ENCODE measurements at places on chromosomes 7 and 10.

DNA sequence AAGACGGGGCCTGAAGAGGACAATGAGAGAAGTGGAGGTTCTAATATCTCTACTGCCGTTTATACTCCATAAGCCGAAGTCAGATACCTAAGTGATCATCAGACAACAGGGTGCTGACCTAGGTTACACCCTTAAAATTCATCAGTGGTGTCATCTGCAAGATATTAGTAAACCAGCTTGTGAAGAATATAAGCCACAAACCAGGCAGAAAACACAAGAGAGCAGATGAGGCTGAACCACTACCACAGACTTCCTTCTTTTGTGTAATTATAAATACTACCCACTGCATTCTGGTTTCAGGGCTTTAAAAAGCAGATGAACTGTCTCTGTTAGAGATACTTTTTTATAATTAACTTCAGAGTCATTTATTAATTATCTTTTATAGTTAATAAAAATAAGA, 69.0 kb upstream of the LRRC17 start:
- no peak for DNase-seq

DNA sequence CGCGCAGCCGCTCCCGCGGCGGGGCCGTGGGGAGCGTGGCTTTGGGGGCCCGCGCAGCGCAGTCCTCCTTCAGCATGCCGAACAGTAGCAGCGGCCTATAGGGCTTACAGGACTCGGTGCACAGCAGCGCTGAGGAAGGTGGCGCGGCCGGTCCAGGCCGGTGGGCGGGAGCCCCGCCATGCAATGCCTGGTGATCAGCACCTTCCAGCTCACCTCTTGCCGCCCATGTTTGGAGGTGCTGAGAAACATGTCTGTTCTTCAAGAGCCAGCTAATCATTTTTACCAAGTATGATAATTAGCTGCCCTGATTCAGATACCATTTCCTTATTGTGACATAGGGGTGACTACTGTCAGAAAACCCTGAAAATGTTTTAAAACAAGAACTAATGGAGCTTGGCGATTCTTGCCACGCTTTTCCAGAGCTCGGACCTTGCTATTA, 33.5 kb upstream of the SFTPD start:
- DNase-seq, result no peak

- DNase-seq, result no peak
Observed at GRCh38 chr7:154978017-154978416, 24.9 kb downstream of the PAXIP1 start.

GRCh38 chr10:107865691-107866090, 701.2 kb upstream of the SORCS1 start:
- no peak for DNase-seq

DNA sequence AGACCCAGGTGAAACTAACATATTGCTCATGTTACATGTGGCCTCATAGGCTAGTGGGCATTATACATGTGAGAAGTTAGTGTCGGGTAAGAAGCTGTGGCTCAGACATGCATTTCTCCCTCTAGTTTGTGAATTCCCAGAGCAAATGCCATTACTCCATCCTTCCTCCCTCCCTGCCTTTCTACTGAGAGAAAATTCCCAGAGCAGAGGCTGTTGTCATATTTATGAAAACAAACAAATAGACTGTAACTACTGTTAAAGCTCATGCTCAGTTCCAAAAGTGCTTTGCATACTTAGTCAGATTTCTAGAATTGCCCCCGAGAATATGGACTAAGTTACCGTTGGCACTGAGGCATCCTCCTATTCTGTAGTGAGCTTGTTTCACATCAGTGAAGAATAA, 29.0 kb downstream of the ZNRF2 start:
- DNase-seq, result no peak

DNA sequence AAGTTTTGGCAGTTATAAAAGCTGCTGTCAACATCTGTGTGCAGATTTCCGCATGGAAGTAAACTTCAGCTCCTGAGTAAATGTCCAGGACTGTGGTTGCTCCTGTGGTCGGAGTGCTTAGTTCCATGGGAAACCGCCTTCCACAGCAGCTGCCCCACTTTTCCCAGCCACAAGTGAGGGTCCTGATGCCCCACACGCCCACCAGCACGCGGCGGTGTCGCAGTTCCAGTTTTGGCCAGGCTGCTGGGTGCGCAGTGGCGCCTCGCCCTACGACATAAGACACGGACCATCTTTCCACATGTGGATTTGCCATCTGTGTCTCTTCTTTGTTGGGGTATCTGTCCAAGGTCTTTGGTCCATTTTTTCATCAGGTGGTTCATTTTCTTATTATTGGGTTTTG, 167.1 kb downstream of the DIP2C start:
- no peak for DNase-seq

GRCh38 chr10:72483471-72483870, 128.8 kb upstream of the DNAJB12 start:
- no peak for DNase-seq

DNA sequence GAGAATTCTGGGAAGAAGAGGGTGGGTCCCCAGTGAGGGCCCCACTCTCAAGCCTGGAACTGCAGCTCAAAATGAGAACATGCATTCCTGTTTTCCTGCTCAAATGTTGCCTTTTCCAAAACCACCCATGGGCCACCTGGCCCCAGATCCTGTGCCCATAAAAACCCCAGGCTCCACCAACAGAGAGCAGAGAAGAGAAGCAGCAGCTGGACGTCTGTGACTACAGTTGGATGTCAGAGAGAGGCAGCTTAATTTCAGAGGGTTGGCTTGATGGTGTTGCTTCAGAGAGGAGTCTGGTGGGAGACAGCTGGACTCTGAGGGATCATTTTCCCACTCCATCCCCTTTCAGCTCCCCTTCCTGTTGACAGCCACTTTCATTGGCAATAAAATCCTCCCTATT, 256.4 kb downstream of the FZD1 start:
- no peak for DNase-seq

- no peak for DNase-seq
Observed at GRCh38 chr7:130114374-130114773, 44.0 kb downstream of the KLHDC10 start.

- DNase-seq, result no peak
Observed at GRCh38 chr10:66457629-66458028, 468.2 kb upstream of the LRRTM3 start.

- DNase-seq, result no peak
Observed at GRCh38 chr7:33861947-33862346, 43.4 kb upstream of the BMPER start.

DNA sequence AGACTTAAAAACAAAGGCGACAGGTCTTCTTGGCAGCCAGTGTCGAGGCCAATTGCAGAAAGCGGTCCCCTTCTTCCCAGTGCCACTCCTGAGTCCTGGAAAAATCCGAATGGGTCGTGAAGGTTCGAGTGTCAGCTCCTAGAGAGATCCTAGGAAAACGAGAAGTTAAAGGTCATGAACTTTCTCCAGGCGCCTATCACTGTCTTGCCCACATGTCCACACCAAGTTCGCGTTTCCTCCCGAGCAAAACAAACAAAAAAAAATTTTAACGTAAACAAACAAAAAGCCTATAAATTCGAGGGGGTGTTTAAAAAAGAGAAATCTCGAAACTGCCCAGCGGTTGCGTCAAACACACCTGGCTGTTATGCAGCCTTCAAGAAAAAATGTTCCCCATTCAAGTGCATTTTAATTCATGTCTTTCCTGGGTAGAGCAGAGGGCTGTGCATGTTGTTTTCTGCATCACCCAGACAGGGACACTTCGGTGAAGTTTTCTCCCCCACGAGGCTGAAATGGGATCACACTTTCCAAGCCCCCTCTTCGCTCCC, 1.5 kb downstream of the ARHGAP21 start:
- no peak for DNase-seq

GRCh38 chr7:29435167-29435566, 128.5 kb upstream of the PRR15 start:
- no peak for DNase-seq

- no peak for DNase-seq
Observed at GRCh38 chr7:91557789-91558404, 293.7 kb downstream of the FZD1 start.

- DNase-seq, result no peak
Observed at GRCh38 chr10:100303724-100304319, 17.3 kb upstream of the BLOC1S2 start.

GRCh38 chr10:112981553-112981952, 31.5 kb downstream of the TCF7L2 start:
- peak; percentile 5 for DNase-seq

DNA sequence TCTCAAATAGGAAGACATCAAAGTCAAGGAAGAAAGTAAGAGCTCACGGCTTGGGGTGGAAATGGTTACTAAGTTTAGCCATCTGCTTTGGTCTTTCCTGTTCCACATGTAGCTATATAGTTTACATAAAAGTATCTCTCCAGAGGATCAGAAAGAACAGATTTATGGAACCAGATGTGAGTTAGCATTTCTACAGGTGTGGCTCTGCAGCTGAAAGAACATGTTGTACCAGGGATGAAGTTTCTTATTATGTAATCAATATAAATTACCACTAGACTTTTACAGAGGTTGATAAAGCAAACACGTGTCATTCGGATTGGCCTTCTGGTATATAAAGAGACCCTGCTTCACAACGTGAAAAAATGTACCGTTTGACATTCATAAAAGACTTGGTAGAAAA, 19.9 kb downstream of the CALD1 start:
- DNase-seq, result no peak

DNA sequence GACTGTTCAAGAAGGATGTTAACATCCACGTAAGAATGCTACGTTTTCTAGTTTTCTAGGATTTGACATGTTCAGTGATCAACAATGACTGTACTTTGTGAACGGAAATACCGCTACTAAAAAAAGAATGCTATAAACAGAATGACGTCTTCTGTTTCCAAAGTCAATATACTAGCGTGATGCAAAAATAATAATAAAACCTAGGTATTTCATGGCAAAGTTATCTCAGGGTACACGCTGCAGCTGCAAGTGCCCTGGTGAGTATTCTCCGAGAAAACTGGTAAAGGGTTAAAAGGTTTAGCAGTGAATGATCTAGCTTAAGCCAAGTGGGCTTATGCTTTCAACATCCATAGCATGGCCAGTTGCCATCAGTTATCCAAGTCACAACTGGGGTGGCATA, 653.3 kb upstream of the PFKP start:
- DNase-seq, result no peak

DNA sequence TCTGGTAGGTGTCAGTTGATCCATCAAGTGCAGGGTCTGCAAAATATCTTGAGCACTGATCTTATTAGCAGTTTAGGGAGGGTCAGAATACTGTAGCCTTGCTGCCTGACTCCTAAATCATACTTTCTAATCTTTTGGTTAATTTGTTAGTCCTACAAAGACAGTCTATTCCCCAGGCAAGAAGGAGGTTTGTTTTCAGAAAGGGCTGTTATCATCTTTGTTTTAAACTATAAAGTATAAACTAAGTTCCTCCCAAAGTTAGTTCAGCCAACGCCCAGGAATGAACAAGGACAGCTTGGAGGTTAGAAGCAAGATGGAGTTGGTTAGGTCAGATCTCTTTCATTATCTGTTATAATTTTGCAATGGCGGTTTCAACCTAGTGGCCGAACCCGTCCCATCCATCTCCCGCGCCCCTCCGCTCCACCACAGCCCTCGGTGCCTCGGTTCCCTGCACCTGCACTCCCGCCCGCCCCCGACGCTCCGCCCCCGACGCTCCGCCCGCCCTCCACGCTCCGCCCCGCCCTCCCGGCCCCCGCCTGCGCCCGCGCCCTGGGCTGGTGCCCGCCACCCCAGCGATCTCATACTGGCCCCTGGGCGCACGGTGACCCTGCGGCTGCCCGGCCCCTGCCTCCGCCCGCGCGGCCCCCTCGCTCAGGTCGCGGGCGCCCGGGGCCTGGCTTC, at the start of gene ADCK2:
ADCK2 (plus strand) TSS at position 564 of the 681 bp plus-strand sequence. CDS start 386 bp downstream, outside the sequence.
- peak; percentile 58 for DNase-seq

DNA sequence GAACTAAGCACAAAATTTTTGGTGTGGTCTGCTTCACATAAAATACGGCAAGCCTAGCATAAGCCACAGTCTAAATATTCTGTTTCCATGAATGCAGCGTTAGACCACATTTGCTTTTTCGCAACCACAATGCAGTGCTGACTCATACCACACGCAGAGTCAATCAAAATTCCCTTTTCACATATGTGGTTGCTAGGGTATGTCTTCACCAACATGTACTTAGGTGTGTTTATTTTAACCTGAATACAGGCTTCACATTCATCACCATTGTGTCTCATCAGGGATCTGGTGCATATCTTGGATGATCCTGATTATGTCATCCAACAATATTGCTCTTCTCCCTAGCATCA, 90.8 kb downstream of the CHN2 start:
- DNase-seq, result peak; percentile 46

DNA sequence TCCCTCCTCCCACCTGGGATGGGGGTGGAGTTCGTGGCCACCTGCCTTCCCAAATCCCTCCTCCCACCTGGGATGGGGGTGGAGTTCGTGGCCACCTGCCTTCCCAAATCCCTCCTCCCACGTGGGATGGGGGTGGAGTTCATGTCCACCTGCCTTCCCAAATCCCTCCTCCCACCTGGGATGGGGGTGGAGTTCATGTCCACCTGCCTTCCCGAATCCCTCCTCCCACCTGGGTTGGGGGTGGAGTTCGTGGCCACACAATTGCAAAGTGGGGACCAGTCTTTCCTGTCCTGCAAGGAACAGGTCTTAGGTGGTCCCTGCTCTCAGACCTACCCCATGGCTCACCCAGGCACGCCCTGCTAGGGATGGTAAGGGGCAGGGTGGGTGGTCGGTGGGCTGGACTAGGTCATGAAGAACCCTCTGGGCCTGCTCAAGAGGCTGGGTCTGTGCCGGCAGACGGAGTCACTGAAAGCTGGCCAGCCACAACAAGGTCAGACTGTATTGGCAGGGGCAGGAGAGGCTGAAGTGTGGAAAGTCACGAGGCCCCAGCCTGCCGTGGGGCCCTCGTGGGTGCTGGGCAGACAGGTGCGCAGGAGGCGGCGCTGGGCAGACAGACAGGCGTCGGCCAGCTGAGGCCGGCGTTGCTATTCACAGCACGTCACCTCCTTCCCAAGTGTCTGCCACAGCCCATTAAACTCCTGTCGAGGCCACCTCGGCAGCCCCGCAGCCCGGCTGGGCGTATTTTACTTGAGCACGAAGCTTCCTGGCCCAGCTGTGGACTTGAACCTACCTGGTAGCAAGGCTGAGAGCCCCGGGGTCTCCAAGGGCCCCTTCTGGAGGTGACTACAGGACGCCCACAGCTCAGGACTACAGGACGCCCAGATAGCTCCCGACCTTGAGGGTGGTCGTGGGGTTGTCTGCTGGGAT, 4.1 kb downstream of the KNDC1 start:
- no peak for DNase-seq

DNA sequence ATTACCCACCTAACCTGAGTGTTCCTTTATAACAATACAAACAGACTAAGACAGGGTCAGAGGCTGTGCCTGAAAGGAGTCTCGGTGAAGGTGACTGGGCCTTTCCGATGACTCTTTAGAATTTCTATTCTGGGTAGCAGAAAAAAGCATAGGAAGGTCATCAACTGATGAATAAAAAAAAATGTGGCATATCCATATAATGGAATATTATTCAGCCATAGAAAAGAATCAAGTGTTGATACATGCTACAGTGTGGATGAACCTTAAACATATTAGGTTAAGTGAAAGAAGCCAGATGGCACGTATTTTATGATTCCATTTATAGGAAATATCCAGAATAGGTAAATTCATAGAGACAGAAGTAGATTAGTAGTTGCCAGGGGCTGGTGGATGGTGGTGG, 83.4 kb downstream of the LRMDA start:
- DNase-seq, result no peak

- no peak for DNase-seq
Observed at GRCh38 chr10:25849988-25850387, 84.0 kb upstream of the MYO3A start.
